WTC11 (cell line): ENCODE measurements at places on chromosomes 6 and 20. TPM values are rescaled to one million over a fixed set of nuclear protein-coding genes. Genes with fewer than 3 reads are reported as not detected.

DNA sequence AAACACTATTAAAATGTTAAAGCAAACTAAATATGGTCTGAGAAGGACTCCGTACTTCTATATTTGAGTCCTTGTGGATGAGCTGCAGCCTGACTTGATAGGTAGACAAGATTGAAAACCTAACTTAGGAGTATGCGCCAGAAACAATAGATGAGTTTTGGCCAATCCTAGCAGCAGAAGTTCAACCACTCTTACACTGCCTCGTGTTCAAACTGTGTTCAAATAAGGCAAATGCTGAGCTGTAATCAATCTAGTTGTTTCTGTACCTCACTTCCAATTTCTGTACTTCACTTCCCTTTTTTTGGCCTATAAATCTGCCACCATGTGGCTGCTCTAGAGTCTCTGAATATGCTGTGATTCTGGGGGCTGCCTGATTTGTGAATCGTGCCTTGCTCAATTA is 13.2 kb upstream of the SERINC1 start:
- no peak for DNase-seq

ANKRD6 gene
- total RNA-seq, result 10.9 to 13.9 TPM (median 12.6 TPM) in 3 replicates

NMBR gene
- total RNA-seq, result not detected in 3 replicates

SLC35B2 gene
- total RNA-seq, result 28.9 to 36.7 TPM (median 30.8 TPM) in 3 replicates

DNA sequence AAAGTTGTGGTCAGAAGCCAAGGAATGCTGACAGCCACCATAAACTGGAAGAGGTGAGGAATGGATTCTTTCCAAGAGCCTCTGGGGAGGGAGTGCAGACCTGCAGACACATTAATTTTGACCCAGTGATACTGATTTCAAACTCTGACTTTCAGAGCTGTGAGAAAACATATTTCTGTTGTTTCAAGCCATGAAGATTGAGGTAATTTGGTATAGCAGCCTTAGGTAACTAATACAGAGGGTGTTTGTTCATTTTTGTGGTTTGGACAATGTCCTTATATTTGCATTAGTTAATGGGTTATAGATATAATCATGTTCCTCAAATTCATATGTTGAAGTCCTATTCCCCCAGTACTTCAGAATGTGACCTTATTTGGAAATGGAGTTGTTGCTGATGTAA is 85.4 kb upstream of the GTSF1L start:
- no peak for DNase-seq

LAMA4 gene
- 1.6 to 2.6 TPM (median 1.7 TPM) in 3 replicates for total RNA-seq

DNA sequence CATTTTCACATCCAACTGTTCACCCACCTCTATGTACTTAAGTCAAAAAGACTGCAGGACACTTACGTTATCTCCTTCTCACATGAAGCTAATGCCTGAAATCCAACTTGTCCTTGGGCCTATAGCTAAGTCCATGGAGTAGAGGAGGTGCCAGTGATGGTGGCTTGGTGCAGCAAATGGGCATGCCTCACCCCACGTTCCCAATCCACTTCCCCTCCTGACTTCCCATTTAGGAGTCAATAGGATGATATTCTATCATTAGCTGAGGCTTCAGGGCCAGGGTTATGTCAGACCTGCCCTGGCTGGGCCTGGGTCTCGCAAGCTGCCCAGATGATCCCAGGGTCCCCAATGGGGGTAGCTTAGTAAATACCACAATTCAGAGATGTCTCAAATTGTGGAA is 410.4 kb downstream of the MAFB start:
- DNase-seq, result no peak

DNA sequence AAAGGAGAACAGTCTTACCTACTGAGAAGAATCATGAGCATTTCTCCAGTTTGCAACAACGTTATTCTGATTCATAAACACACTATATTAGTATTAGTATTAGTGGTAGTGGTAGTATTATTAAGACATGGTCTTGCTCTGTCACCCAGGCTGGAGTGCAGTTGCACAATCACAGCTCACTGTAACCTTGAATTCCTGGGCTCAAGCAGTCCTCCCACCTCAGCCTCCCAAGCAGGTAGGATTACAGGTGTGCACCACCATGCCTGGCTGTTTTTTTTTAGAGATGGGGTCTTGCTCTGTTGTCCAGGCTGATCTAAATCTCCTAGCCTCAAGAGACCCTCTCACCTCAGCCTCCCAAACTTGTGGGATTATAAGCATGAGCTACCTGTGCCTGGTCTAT is 363.5 kb downstream of the SAMD5 start:
- no peak for DNase-seq

DNA sequence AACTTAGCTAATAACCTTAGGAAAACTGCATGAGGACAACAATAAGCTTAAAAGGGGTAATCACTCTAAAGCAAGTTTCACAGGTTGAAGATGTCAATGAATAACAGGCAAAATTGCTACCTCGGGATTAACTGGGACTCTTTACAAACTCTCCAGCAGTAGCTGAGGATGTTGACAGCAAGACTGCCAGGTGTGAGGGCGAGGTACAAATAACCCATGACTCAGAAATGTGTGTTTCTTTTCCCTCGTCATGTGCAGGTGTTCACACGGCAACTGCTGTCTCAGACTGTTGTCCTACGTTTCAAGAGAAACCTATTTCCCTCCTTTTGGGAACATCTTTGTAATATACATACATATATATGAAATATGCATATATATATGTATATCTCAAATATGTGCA is 15.9 kb downstream of the BCAS1 start:
- no peak for DNase-seq

- DNase-seq, result no peak
These were observed 101.6 kb downstream of the DACT2 start for GRCh38 chr6:168217880-168218537.

DNA sequence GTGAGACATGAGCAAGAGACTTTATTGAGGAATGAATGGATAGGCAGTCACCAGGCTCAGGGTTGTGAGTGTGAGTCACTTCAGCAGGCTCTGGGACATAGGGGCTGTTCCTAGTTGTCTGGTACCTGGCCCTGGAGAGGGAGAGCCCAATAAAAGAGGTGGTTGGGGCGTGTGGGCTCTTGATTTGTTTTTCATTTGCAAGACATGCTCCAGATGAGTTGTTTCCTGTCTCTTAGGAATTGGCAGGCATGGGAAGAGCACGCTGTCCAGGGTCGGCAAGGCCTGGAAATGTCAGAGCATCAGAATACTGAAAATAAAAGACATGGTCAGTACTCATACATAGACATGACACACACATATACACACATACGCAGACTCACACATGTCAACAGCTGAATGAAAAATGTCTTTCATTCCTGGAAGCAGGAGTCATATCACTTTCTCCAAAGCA is 166.3 kb upstream of the SULF2 start:
- DNase-seq, result no peak

DNA sequence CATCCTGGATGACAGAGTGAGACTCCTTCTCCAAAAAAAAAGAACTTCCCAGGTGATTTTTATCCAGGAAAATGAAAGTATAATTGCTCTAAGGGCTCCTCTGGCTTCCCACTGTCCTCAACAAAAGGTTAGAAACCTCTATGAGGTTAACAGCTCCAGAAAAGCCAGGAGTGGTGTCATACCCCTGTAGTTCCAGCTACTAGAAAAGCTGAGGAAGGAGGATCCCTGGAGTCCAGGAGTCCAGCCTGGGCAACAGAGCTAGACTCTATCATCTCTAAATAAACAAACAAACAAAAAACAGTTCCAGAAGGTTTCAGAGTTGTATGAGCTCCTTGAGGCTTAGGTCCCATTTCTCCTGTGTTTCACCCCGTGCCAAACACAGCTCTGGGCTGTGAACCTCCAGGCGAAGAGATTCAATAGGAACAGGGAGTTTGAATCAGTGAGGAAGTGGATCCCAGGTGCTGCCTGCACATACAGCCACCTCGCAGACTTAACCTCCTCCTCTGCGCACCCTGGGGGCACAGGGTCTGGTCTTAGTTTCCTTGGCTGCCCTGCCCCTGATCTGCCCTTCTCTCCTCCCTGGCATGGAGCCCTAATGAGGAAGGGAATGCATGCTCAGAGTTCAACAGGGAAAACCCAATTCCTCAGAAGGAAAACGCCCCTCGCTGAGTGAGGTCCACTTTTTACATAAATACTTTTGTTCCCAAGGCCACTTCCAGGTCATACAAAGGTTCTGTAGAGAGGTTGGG is 31.0 kb downstream of the ZC3H12D start:
- no peak for DNase-seq

CPNE5 gene
- total RNA-seq, result 0.44 to 0.71 TPM (median 0.48 TPM) in 3 replicates

GRCh38 chr6:89501222-89501621 is 68.3 kb downstream of the ANKRD6 start:
- DNase-seq, result no peak

TAF11 gene
- total RNA-seq, result 40.8 to 44.1 TPM (median 42.2 TPM) in 3 replicates

RIOK1 gene
- total RNA-seq, result 16.7 to 25.6 TPM (median 20.2 TPM) in 3 replicates

- no peak for DNase-seq
These were observed 9.0 kb upstream of the AFDN start for GRCh38 chr6:167817729-167818128.

- DNase-seq, result no peak
These were observed 912 bp downstream of the IL17F start for GRCh38 chr6:52243282-52243893.

GRCh38 chr6:96947055-96947454 is 22.5 kb downstream of the KLHL32 start:
- no peak for DNase-seq

DNA sequence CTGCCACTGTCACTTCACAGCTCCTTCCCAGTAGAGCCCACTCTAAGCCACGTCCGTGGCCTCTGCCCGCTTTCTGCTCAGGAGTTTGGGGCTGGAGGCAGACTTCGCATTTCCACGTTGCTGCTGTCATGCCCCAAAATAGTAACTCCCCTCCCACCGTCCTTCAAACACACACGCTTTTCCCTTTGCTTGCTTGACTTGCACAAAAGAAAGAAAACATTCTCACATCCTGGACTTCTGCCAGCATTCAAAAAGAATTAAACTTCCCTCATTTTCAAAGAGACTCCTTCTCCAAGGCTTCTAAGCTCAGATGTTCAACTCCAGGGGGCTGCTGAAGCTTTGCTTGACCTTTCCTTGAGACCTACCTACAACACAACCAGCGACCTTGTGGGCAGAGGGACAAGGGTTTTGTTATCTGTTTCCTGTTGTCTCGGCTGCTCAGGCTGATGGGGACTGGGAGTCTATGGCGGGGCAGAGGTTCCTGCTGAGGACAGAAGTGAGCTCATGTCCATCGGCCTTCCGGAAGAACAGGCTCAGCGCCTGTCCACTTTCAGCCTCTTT is 263.8 kb upstream of the FOXQ1 start:
- DNase-seq, result no peak

HUS1B gene
- total RNA-seq, result 0.89 to 1.1 TPM (median 0.89 TPM) in 3 replicates

DNA sequence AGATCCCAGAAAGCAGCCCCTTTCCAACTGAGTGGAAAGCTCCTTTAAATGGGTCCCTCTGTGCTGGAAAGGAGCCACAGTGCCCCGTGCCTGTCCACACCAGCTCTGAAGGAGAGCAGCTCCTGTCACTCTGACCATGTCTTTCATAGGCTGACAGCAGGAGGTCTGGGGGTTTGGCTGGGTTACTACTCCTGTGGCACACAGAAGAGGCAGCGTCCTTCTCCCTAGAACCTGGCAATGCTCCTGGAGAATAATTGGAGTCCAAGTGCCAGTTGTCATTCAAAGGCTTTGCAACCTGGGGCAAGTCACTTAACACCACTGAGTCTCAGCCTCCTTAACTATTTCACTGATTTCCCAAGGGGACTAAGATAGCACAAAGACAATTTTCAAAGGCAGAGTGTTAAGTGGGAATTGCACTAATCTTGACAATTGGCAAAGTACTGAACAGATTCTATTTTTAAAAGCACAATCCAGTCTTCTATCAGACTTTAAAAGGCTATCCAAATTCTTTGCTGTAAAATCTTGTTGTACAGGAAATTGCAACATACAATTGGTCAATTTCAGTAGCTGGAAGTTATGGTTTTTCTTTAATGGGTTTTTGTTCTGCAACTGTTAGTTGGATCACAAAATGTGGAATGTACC is 457.2 kb downstream of the KIF16B start:
- DNase-seq, result peak; percentile 11

TGM3 gene
- 0.07 to 0.11 TPM in 2 of 3 replicates, not detected in the other for total RNA-seq

DNA sequence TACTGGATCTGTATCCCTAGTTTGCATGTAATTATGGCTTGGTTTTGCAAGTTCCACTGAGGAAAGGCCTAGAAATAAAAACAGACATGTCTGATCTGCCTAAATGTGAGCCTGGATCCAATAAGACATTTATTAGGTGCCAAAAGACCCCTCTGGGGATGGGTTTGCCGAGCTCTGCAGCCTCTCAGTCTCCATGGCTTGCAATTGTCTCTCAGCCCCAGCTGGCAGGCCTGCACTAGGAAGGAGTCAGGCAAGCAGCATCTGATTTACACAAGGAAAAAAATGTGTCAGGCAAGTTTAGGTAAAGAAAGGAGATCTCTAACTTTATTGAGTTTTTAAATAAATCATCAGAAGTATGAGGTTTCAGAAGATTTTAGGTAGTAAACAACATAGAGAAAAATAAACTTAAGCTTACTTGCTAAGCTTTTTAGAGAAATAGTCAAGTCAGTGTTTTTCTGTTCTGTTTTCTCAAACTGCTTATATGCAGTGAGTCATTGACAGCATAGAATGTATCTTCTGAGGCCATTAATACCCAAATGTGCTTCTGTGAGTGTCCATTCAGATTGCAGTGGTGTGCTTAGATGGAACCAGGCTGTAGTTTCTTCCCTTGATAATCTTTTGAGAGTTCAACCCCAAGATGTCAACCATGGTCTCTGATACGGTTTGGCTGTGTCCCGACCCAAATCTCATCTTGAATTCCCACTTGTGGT is 121.0 kb downstream of the FHL5 start:
- no peak for DNase-seq

DNA sequence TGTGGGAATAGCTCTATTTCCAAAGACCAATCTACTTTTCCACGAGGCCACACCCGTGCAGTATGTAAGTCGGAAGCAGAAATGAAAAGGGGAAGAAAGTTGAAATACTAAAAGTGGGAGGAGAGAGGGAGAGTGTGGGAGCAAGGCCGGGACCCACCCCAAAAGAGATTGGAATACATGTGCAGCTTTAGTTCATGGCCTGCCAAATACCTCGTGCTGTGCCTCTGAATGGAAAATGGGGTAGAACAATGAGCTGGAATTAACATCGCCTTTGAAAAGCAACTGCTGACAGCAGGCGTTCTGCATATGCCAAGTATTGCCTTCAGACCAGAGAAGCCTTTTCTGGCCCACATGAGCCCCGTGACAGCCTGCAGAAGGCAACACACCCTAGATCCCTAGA is 155.6 kb downstream of the CD83 start:
- peak; percentile 48 for DNase-seq

- no peak for DNase-seq
These were observed 43.7 kb downstream of the JAG1 start for GRCh38 chr20:10629946-10630650.

BACH2 gene
- total RNA-seq, result 3.9 to 5.9 TPM (median 4.5 TPM) in 3 replicates

DNA sequence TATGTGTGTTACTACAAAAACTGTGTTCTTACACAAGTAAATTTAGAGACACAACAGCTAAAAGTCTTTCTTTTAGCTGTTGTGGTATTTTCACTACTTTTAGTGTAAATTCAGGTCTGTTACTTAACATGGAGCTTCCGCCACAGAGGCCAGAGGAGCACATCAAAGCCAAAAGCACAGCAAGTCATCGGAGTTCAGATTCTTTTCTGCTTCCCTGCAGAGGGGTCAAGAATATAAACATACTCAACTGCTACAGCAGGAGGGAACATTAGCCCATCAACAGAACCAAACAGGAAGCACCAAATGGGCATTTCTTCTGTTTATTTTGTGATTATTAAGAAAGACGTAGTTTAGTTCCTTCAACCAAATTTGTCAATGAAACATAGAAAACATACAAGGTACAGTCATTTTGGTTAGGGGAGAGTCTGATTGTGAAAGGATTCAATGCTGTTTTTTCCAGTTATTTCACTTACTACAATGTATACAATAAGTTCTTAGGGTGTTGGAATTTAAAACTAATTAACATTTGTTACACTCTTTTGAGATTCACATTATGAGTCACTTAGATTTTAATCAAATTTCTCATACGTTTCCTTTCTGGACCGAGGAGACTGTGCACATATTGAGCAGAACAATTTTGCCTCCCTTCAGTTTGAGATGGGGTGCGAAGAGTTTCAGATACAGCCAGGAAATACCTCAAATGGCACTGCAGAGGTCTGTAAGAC is 42.8 kb upstream of the DSE start:
- no peak for DNase-seq
